ENCODE measurements at places on chromosomes 12 and 14. TPM values are rescaled to one million over a fixed set of nuclear protein-coding genes. Genes with fewer than 3 reads are reported as not detected.

NELL2 gene
- 0.63 TPM for polyA plus RNA-seq

ASB2 gene
- 4.7 TPM for polyA plus RNA-seq

KRT78 gene
- 633 TPM for polyA plus RNA-seq

SDR9C7 gene
- 9.4 TPM for polyA plus RNA-seq

LRRC43 gene
- 0.21 TPM for polyA plus RNA-seq

NOS1 gene
- polyA plus RNA-seq: 0.35 TPM

SLC24A4 gene
- 0.04 TPM for polyA plus RNA-seq
